ENCODE measurements at places on chromosomes 2 and 18. TPM values are rescaled to one million over a fixed set of nuclear protein-coding genes. Genes with fewer than 3 reads are reported as not detected.

Gene OTX1
- polyA plus RNA-seq = 0.04 TPM

Gene ERFE
- 0.19 TPM for polyA plus RNA-seq

Gene CERKL
- 0.13 TPM for polyA plus RNA-seq

Gene PROM2
- polyA plus RNA-seq = 0.53 TPM

Gene SP5
- 0.22 TPM for polyA plus RNA-seq

Gene CRYGD
- 2.3 TPM for polyA plus RNA-seq

Gene ZBTB7C
- polyA plus RNA-seq = 2.8 TPM

Gene CACNB4
- polyA plus RNA-seq = 1.1 TPM

Gene UGT1A8
- polyA plus RNA-seq = not detected

Gene TUBB6
- polyA plus RNA-seq = 95.5 TPM

Gene SLC4A3
- polyA plus RNA-seq = 83.6 TPM

Gene TYW5
- 5.8 TPM for polyA plus RNA-seq

DNA sequence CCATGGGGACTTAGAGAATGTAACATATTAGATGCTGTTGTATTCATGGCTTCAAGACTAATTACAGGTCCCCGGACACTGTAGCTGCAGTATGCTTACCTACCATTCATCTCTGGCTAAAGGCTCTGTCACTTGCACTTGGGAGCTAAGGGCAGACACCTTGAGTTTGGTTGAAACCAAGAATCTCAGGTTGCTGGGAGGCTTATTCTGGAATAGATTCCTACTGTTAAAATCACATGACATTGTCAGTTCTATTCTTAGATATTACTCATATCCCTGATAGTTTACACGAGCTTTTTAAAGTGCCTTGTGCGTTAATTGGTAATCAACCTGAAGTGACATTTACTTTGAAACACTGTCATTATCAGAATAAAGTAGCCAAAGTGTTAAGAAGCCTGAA lies 73.0 kb upstream of the EPB41L5 start:
- DNase-seq = no peak

- DNase-seq = no peak
Measured at GRCh38 chr18:37434161-37434860, 131.3 kb downstream of the CELF4 start.

DNA sequence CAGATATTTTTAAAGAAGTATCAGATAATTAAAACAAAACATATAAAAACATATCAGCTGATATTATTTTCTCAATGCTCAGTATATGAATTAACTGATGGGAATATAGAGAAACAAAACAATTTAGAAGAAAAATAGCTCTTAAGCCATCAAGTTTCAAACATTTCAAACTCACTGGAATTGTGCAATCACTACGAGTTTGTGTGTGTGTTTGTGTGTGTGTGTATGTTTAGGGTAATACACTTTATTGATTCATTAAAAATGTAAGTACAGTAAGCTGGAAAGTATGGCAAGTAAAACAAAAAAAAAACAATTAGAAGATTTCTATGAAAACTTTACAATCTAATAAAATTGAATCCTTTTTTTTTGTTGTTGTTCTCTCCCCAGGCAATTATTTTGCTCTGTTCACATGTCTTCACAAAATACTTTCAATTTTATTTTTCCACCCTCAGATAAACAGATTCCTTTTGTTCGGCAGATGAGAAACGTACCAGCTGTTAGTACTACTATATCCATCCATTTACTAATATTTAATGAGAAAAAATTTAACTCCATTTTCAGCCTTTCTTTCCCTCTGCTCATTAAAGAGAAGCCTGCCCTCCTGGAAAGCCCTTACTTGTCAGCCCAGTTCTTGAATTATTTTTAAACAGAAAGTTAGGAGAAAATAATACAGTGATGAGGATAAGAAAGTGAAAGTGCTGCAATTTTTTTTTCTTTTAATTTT lies 87.6 kb downstream of the SLC8A1 start:
- DNase-seq = no peak

DNA sequence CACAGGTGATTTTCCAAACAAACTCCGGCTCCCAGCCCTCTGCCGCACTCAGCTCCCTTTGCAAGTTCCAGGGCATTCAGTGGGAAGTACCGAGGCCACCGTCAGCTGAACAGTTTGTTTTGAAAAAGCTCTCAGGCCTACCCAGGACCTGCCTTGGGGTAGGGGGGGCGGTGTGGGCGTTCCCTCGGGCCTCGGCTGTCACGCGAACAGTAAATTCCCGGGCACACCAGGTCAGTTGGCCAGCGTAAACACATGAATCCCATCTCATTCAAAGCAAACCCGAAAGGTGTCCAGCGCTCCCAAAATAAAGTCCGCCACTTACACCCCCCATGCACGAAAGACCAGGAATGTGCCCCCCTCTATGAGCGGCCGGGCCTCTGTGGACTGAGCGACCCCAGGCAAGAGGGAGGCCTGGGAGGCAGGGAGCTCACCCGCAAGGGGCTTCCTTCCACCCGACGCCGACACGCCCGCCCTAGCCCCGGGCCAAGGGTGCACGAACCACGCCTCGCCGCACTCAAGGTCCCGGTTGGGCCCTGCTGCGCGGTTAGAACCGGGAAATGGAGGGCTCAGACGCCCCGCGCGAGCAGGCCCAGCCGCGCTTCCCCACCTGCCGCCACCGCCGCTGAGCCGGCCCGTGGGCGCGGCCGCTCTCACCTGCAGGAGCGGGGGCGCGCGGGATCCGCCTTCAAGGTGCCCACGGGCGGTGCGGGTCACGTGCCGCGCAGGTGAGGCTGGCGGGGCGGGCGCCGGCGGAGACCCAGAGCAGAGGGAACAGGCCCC lies at the start of gene WDSUB1:
Gene WDSUB1, minus strand, starts transcription at position 775 of the 780 bp plus-strand sequence. CDS start 3,634 bp downstream, outside the sequence.
- peak; percentile 82 for DNase-seq

- no peak for DNase-seq
Measured at GRCh38 chr18:78525366-78526111, 454.1 kb upstream of the SALL3 start.

- DNase-seq = no peak
Measured at GRCh38 chr18:7429831-7430230, 137.3 kb upstream of the PTPRM start.

DNA sequence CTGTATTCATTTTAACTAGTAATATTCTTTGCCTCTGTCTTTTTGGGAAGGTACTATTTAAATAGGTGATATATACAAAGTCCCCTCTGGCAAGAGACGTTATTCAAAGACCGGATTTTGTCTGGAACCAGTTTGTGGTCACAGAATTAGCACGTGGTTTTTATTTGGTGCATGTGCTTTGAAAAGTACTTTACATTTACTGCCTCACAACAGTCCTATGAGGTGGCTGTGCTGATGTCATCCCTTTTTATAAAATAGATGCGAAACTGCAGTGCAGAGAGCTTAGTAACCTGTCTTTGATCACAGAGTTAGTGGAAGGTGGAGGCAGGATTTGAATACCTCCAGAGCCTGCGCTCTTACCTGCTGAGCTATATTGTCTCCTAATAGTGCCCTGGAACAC lies 4.0 kb downstream of the LPIN1 start:
- no peak for DNase-seq

- no peak for DNase-seq
Measured at GRCh38 chr2:241087420-241088268, 14.4 kb downstream of the MTERF4 start.

- no peak for DNase-seq
Measured at GRCh38 chr2:101869527-101869926, 122.2 kb upstream of the IL1R2 start.

GRCh38 chr2:30225131-30225762 lies 6.1 kb upstream of the LBH start:
- peak; percentile 74 for DNase-seq

- no peak for DNase-seq
Measured at GRCh38 chr2:217396165-217396564, 536.3 kb upstream of the TNP1 start.

DNA sequence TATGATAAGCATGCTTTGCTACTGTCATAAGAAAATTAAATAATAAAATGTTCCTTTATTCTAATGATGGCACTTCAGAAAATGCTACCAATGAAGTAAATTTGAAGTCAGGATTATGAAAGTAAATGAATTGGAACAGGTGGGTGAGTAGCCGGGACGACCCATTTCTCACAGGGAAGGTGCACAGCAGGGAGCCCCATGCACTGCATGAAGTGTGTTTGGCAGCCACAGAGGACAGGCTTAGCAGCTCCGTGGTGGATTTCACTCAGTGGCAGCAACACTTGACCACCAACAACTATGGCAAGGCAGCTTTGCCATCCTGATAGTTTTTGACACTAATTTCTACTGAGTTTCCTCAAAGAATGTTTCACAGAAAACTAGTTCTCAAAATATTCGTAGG lies 146.3 kb downstream of the ATL2 start:
- DNase-seq = no peak

- DNase-seq = no peak
Measured at GRCh38 chr2:53744395-53745065, 23.1 kb upstream of the CHAC2 start.

DNA sequence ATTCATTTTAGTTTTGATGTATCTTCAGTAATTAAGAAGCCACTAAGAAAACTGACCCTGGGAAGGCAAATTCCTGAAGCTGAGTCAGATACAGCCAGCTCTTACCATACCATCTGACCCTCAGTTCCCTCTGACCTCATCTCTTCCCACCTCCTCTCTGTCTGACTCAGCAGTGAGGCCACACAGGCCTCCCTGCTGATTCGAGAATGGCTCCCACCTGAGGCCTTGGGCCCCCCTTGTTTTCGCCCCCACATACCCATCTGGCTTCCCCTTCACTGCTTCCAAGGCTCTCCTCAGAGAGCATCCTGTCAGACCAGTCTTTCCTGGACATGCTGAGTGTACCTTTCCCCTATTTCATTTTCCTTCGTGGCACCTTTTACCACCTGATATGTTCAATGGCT lies 71.0 kb upstream of the CYP1B1 start:
- DNase-seq = peak; percentile 60

DNA sequence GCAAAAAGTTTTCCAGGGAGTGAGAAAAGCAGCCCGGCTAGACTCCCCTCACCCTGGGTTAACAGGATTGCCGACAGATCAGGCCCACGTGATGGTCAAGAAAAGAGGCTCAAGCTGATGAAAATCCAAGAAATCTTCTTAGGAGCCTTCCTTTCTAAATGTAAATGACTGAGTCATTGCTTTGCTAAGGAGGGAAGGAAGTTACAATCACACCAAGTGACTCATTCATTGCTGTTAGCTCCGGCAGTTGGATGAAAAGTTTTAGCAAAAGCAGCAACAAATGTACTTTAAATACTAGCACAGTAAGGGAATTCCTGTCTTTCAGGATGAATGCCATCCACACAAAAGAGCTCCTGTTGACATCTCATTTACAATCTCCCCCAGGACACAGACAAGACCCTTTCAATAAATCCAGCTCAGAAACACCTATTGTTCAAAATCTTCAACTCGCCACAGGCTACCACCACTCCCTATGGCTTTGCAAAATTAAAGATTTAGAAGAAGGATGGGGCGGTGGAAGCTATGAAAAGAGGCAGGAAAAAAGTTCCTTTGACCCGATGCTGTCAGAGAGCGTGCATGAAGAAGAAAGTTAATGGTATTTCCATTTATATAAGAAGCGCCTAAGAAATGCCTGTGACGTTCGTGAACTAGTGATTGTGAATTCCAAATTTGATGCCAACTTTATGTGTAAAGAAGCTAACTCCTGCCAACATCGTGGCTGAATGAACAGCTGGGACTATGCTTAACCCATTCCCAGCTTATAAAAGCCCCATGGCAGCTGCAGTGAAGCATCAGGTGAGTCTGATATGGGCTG lies 153.7 kb downstream of the TGIF1 start:
- DNase-seq = peak; percentile 42

DNA sequence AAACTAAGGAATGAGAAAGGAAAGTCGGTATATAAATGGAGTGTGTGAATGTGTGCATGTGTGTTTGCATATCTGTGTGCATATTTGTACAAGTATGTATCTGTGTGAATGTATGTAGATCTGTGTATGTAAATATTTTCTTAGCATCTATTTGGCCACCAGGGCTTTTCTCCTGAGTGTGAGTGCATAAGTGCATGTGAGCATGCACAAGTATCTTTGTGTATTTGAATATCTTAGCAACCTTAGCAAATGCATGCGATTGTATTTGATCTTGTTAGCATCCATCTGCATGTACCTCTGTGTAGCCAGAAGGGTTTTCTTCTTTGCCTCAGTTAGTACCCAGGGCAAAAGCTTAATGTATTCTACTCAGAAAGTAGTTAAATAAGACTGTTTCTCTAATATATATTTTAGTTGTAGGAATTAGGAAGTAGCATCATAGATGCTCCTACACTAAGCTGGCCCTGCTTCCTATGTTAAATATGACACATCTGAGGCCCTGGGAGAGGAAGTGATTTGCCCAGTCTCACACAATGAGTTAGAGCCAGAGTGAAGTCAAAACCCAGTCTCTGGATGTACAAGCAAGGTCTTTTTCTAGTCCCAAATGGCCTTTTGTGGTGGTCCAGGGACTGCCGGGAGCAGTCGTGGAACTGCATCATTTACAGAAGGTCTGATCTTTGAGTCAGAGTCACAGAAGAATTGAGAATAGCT lies 9.2 kb downstream of the FKBP1B start:
- DNase-seq = no peak

DNA sequence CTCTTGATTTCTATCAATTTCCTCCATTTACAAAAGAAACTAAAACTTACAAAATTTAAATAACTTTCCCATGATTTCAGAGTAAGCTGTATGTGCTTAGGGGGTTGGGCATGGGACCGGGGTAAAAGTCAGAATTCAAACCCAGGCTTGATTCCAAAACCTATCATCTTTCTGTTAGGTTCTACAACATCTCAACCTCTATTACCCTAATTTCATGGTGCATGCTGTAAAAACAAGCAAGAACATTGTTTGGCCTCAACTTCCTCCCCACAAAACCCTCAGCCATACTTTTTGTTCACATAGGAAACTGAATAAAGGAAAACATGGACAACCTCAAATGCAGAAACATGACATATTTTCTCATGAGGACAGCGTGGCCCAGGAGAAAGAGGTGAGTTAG lies 59.3 kb downstream of the RDH14 start:
- no peak for DNase-seq

- no peak for DNase-seq
Measured at GRCh38 chr2:54015798-54016699, 45.3 kb upstream of the PSME4 start.

- no peak for DNase-seq
Measured at GRCh38 chr2:240210198-240210965, 69.9 kb upstream of the OTOS start.

- DNase-seq = no peak
Measured at GRCh38 chr18:2644535-2644934, 11.0 kb upstream of the SMCHD1 start.

DNA sequence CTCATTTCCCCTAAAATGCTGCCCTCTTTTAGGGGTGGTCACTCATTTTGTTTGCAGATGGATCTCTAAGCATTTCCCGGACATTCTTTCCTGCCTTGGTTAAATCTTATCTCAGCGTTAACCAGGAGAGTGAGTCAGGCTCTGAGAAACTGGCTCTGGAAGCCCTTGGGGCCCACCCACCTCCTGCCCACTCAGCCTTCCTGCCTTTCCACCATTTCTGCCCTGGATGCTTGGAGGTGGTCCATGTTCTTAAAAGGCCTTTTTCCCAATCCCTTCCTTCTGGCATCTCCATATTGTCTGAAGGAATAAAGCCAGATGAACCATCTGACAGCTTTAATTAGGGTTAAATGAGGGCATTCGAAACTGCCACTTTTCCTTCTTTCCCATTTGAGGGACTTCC lies 9.5 kb downstream of the HK2 start:
- DNase-seq = no peak
